NCI-H1417 treated with DMSO at 0.1 percent for 48 hours (cell line): ENCODE measurements at places on chromosomes 12 and 14.

- no peak for DNase-seq
Measured at GRCh38 chr14:56676042-56676441, 96.4 kb downstream of the TMEM260 start.

GRCh38 chr12:93802698-93803423, 125.7 kb downstream of the CRADD start:
- DNase-seq, result no peak

GRCh38 chr14:20970983-20971704, 15.9 kb downstream of the RNASE2 start:
- DNase-seq, result no peak

DNA sequence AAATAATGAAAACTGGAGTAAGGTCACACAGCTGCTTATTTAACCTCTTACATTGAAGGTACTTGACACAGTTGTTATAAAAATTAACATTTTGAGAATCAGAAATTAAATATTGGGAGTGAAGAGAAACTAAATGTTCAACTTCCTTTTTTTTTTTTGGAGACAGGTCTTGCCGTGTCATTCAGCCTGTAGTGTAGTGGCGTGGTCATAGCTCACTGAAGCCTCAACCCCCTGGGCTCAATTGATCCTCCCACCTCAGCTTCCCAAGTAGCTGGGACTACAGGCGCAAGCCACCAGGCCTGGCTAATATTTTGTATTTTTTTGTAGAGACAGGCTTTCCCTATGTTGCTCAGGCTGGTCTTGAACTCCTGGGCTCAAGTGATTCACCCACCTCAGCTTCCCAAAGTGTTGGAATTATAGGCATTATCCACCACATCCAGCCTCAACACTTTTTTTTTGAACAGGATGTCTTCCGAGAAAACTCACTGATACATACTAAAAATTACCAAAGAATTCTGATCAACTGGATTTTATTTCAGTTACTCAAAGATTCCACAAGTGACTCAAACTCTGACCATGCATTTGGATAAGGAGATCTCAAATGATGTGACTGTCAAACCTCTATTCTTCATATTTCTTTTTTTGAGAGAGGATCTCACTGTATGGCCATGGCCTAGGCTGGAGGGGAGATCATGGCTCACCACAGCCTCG, 35.4 kb downstream of the SGPP1 start:
- no peak for DNase-seq

- DNase-seq, result no peak
Measured at GRCh38 chr14:50676814-50677516, 8.9 kb upstream of the SAV1 start.

- DNase-seq, result no peak
Measured at GRCh38 chr12:115983226-115983798, 294.2 kb downstream of the MED13L start.

- DNase-seq, result no peak
Measured at GRCh38 chr12:70309348-70309747, 56.7 kb upstream of the KCNMB4 start.

- no peak for DNase-seq
Measured at GRCh38 chr12:6752167-6752920, 597 bp downstream of the MLF2 start.
